NCI-H2081 treated with DMSO at 0.1 percent for 48 hours (cell line): ENCODE measurements at places on chromosomes 4 and X.
A peak's percentile ranks its signal among the peaks of the same experiment; 100 is the strongest.

- no peak for DNase-seq
Observed at GRCh38 chrX:155086202-155086840, 15.0 kb downstream of the BRCC3 start.

- DNase-seq: no peak
Observed at GRCh38 chrX:5051831-5052491, 1176.7 kb downstream of the NLGN4X start.

- no peak for DNase-seq
Observed at GRCh38 chr4:102451266-102451665, 49.9 kb upstream of the NFKB1 start.

GRCh38 chr4:126267689-126268088, 952.9 kb downstream of the FAT4 start:
- no peak for DNase-seq

- no peak for DNase-seq
Observed at GRCh38 chr4:70640192-70640591, 11.6 kb downstream of the ENAM start.

DNA sequence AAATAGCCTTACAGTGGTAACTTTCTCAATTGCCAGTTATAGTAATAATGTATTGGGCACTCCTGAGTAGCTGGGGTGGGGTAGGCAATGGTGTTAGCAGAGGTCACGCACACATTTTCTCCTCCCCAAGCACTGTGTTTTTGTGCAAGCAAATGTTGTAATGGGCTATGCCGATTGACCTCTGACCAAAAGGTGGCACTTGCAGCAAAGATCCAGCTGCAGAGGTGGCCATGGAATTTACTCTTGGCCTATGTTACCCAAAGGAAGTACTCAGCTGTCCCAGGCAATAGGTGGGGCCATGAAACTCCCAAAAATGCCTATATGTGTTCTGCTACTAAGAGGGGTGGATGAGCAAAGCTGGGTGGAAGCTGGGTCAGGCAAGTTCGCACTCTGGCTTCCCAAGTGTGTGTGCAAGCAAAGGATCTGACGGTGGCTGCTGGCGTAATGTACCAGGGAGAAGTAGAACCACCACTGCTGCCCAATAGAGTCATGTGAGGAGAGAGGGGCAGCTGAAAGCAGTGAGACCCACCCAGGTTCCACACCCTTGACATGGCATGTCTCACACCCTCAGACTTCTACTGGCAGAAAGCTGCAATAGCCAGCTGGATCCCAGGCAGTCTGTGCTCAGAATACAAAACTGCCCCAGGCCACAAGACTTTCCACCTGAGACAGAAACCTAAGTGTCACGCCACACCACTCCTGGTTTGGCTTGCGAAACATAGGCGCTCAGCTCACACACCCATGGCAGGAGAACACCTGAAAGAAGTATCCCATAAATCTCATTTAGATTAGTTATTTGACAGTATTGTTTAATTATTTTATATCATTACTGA, 353.3 kb upstream of the EMCN start:
- no peak for DNase-seq

DNA sequence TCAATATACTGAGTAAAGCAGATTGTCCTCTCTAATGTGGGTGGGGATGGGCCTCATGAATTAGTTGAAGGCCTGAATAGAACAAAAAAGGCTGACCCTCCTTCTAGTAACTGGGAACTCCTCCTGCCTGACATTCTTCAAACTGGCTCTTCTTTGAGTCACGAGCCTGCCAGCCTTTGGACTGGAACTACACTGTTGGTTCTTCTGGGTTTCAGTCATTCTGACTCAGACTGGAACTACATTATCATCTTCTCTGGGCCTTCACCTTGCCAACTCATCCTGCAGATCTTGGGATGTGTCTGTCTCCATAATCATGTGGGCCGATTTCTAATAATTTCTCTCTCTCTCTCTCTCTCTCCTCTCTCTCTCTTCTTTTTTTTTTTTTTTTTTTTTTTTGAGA, 26.9 kb upstream of the CT47C1 start:
- no peak for DNase-seq

DNA sequence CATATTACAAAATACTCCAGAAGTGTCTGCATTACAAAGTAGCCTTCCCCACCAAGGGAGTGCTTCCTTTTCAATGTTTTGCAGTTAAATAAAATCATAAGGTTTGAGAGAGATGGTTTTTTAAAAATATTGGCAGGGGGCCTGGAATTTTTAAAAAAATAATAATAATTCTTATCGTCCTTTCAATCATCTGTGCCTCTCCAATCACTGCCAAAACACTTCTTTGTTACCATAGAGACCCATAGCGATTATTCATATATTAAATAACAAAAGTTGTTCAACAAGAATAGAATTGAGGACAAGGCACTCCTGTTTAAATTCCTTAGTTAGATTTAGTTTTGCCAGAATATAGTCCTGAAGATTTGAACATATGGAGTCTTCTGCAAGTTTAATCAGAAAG, 203.1 kb downstream of the FAT4 start:
- DNase-seq: no peak

DNA sequence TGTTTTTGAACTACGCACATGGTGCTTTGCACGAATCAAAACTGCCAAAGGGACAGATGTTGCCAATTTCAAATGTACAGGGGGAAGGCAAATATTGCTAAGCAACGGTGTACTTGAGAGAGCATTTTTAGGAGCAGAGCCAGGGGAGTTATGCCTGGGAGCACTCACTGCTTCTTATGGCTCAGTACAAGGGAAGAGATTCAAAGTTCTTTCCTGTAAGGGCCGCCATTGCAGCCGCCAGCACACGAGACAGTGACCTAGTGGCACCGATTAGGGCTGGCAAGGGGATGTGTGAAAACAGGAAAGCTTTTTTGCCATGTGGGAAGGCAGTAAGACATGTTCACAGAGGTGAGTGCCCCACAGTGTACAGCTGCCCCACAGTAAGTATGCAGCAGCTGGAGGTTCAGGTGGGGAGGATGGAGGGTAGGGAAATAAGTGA, 133.8 kb downstream of the AFF1 start:
- DNase-seq: peak; percentile 64

- DNase-seq: no peak
Observed at GRCh38 chrX:12794654-12795053, 3.4 kb downstream of the PRPS2 start.

DNA sequence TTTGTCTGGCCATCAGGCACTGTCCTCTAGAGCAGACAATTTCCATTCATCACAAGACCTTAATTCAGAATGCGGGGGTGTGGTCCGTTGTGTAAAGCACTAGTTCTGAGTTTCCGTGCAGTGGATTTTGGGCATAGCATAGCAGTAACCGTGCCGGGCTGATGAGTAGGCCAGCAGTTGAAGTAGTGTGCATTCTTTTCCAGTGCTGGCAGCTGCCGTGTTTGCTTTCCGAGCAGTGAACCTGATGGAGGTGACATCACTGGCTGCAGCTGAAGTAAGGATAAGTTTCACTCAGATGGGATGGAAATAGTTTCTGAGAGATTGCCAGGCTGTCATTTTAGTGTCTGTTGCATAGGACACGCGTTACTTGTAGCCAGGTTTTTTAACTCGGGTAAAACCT, 107.0 kb upstream of the STIM2 start:
- DNase-seq: no peak

DNA sequence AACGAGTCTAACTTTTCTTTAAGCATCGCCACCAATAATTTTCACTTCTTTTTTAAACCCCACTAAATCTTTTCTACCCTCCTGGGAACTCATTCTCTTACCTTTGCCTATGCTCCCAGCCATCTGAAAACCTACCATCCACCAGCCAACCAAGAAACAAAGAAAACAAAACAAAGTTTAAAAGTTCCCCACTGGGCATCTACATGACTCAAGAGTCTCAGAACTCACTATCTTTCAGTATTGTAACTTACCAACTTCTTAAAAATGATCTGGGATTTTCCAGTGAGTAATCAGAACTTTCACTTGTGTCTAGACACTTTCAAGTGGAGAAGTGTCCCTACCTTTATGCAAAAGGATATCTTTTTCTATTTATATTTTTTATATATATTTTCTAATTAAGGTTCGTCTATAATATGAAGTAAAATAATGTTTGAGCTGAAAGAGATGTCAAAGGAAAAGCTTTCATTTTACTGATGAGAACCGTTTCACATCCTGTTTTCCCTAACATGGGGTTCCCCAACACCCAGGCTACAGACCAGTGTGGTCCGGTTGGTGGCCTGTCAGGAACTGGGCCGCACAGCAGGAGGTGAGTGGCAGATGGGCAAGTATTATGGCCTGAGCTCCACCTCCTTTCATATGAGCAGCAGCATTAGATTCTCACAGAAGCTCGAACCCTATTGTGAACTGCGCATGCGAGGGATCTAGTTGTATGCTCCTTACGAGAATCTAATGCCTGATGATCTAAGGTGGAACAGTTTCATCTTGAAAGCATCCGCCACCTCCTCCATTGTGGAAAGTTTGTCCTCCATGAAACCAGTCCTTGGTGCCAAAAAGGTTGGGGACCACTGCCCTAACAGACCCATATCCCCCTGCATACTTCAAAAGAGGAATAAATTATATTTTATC, 9.8 kb upstream of the TIGD2 start:
- DNase-seq: no peak

GRCh38 chrX:37922928-37923327, 75.6 kb upstream of the DYNLT3 start:
- no peak for DNase-seq

- no peak for DNase-seq
Observed at GRCh38 chr4:53321151-53321983, 44.5 kb downstream of the SCFD2 start.

GRCh38 chr4:150078041-150078578, at the start of gene DCLK2:
Gene DCLK2 (plus strand): TSS chr4:150078445. CDS start chr4:150079028, 583 bp downstream.
- DNase-seq: no peak

GRCh38 chrX:134688031-134688823, 30.0 kb upstream of the PLAC1 start:
- no peak for DNase-seq

- DNase-seq: no peak
Observed at GRCh38 chrX:154526901-154527675, 11.1 kb upstream of the FAM3A start.

- DNase-seq: no peak
Observed at GRCh38 chr4:26323821-26324220, 3.0 kb downstream of the RBPJ start.

- DNase-seq: no peak
Observed at GRCh38 chrX:7514871-7515599, 327.9 kb upstream of the VCX start.

DNA sequence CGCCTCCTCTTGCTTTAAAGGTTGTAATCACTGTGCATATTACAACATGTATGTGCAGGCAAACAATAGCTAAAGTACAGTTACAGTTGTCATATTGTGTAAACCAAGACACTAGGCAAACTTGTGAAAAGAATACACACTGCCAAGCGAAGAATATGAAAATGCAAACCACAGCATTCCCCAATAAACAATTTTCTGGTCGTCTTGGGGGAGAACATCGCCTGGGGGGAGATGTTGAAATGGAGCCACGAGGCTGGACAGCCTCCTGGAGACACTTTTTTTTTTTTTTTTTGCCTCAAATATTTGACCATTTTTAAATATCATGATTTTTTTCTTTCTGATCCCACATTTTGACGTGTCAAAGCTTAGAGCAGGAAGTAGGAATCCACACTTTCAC, 51.7 kb upstream of the PDLIM3 start:
- no peak for DNase-seq

- DNase-seq: no peak
Observed at GRCh38 chrX:134688839-134689238, 30.6 kb upstream of the PLAC1 start.

GRCh38 chr4:94175553-94176261, 32.0 kb upstream of the SMARCAD1 start:
- DNase-seq: no peak

- no peak for DNase-seq
Observed at GRCh38 chr4:34046580-34046979, 2197.7 kb downstream of the ARAP2 start.
